ENCODE measurements at places on chromosomes 4 and X.

DNA sequence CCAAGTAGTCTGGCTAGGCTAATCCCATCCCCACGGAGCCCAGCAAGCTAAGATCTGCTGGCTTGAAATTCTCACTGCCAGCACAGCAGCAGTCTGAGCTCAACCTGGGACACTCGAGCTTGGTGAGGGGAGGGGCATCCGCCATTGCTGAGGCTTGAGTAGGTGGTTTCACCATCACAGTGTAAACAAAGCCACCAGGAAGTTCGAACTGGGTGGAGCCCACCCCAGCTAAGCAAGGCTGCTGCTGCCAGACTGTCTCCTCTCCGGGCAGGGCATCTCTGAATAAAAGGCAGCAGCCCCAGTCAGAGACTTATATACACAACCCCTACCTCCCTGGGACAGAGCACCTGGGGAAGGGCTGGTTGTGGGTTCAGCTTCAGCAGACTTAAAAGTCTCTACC, 639.6 kb downstream of the IQCM start:
- DNase-seq, result no peak

GRCh38 chrX:20680998-20681397, 414.3 kb upstream of the RPS6KA3 start:
- DNase-seq, result no peak

DNA sequence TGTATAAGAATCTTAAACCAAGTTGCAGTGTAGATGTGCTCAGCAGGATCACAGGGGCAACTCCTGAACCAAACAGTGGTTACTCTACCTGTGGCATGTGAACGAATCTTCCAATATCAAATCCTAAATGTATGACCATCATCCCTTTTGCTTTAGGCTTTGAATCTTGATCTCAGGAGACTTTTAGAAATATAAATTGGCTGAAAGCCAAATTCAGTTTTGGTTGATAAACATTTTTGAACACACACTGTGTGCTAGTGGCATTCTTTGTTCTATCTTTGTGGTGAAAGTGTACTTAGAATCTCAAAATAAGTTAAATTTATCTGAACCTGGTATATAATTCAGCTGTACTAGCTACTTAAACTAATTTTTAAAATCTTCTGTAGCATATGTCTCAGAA, 4.6 kb upstream of the ARHGAP6 start:
- no peak for DNase-seq

DNA sequence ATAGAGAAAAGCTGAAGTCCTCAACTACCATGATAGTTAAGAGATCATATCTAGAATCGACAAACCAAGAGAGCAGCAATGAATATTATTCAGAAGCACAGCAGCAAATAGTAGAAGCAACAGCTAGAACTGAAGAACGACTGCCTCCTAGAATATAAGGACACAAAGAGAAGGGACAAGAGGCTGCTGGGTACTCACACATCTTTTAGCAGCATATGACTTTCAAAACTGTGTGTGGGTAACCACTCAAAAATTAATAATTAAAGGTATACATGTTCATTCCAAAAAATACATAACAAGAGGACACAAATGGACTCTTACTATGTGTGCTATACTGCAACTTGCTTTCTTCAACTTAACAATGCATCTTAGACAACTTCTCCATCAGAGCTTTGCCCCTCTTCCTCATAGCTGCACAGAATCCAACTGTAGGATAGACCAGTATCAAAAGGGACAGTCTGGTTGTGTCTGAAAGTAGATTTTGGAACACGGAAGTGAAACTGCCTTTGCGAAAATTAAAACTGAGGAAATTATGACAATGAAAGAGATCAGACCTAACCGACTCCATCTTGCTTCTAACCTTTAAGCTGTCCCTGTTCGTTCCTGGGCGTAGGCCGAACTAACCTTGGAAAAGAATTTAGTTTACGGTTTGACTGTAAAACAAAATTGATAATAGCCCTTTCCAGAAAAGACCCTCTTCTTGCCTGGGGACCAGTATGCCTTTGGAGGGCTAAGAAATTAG, 125.7 kb downstream of the SH3KBP1 start:
- DNase-seq, result no peak

- no peak for DNase-seq
Measured at GRCh38 chr4:4914059-4914820, 54.8 kb downstream of the MSX1 start.

Data from HAP-1 (cell line).